Kidney (tissue), 22 donors: ENCODE measurements at places on chromosomes 1 and 21. TPM values are rescaled to one million over a fixed set of nuclear protein-coding genes. Genes with fewer than 3 reads are reported as not detected.

GJA8 gene
- total RNA-seq = 2.4 TPM

- no peaks in the 10 kb centered on the region for H3K36me3 ChIP-seq
- no peaks in the 10 kb centered on the region for H3K27me3 ChIP-seq
- H3K4me1 ChIP-seq = no peaks in the 10 kb centered on the region
- DNase-seq = no peak
Measured at GRCh38 chr1:167369933-167370332, 148.4 kb downstream of the CD247 start.

GRCh38 chr1:243890576-243890975, 40.5 kb upstream of the AKT3 start:
- H3K27ac ChIP-seq = no peak overlapping the region
- H3K4me3 ChIP-seq = no peak overlapping the region
- DNase-seq = no peak

DNA sequence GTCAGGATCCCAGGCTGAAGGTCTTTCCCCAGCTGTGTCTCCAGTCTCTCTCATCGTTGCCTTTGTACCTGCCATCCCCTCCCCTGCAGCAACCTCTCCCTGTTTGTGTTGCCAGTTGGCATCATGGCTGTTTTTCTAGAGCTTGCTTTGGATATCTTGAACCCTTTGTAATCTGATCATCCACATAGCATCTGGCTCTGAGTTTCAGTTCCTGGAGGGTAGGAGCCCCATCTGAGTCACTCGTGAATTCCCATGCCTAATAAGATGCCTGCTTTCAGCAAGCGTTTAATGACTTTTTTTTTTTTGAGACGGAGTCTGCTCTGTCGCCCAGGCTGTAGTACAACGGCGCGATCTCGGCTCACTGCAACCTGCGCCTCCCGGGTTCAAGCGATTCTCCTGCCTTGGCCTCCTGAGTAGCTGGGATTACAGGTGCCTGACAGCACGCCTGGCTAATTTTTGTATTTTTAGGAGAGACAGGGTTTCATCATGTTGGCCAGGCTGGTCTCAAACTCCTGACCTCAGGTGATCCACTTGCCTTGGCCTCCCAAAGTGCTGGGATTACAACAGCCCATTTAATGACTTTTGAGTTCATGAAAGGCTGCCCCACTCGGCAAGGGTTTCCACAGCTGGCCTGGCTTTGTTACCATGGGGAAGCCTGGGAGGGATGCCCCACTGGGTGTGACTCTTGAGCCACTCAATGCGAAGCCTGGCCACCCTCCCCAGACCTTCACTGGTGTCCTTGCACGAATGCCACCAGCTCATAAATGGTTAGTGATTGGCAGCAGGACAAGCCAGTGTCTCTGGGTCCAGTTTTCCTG, 11.9 kb downstream of the ALPL start:
- H3K4me3 ChIP-seq = no peak overlapping the region
- no peak for DNase-seq
- H3K4me1 ChIP-seq = no peaks in the 10 kb centered on the region
- no peaks in the 10 kb centered on the region for H3K36me3 ChIP-seq
- no peaks in the 10 kb centered on the region for H3K27me3 ChIP-seq
- H3K27ac ChIP-seq = no peak overlapping the region

- H3K36me3 ChIP-seq = no peaks in the 10 kb centered on the region
- no peaks in the 10 kb centered on the region for H3K4me1 ChIP-seq
- peak; percentile 94 for DNase-seq
- no peak overlapping the region for H3K27ac ChIP-seq
Measured at GRCh38 chr1:219660666-219661463, 48.0 kb upstream of the ZC3H11B start.

- H3K4me1 ChIP-seq = no peaks in the 10 kb centered on the region
- no peak overlapping the region for H3K27ac ChIP-seq
- H3K4me3 ChIP-seq = no peak overlapping the region
- no peaks in the 10 kb centered on the region for H3K27me3 ChIP-seq
Measured at GRCh38 chr1:205082431-205082830, 1.8 kb downstream of the TMEM81 start.

DNA sequence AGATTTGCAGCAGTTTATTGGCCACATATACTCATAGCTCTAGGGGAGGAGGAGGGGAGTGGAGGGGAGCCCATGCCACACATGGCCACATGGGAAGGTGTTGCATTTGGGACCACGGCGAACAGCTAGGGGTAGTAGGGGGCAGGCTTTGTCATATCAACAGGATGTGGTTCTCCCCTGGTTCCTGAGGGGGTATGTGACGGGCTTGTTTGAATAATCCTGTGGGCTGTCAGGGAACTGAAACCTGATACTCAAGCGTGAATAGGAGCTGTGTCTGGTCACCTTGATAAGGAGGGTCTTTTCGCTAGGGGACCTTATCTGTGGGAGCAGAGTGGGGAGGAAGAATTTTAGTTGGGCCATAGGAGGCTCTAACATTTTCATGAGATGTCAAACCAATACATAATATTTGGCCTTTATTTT, 264.7 kb downstream of the CTH start:
- H3K36me3 ChIP-seq = no peaks in the 10 kb centered on the region
- H3K27ac ChIP-seq = no peak overlapping the region
- no peaks in the 10 kb centered on the region for H3K4me1 ChIP-seq
- DNase-seq = no peak
- H3K4me3 ChIP-seq = no peak overlapping the region
- H3K27me3 ChIP-seq = no peaks in the 10 kb centered on the region
